H54 (cell line): ENCODE measurements at places on chromosomes 6 and 20.
A peak's percentile ranks its signal among the peaks of the same experiment; 100 is the strongest.

GRCh38 chr6:169288591-169288990 is 34.9 kb upstream of the THBS2 start:
- no peak for DNase-seq

GRCh38 chr6:49556429-49556837 is 6.0 kb downstream of the C6orf141 start:
- peak; percentile 35 for DNase-seq

DNA sequence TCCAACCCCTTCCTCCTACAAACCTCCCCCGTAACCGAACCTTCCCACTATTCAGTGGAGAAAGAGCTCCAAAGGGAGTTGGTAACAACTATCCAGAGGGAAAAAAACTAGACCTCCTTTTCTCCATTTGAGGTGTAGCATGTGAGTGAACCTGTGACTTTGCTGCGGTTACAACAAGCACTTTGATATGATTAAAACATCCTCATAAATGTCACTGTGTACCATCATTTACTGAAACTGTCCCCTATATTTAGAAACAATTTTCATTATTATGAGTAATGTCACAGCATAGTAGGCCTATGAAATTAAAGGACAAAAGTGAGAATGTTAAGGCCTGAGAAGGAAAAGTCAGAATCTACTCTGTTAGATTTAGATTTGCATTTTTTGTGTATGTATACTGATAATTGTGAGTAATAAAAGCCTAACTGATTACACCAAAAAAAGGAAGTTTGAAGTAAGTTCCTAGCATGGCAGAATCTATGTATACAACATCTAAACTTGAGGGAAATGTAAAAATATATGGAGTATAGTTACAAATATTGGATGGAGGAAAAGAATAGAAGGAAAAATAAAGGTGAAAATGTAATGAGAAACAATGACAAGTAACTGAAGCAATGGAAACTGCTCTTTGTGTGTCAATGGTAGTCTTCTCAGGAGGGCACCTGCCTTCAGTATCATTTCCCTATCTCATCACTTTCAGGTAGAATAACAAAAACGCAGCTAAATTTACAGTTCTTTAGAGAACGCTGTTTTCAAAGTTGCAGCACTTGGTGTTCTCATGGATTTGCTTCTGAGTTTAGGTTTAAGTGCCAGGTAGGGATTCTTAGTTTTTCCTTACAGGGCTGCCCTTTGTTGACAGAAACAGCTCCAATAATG is 145.9 kb downstream of the IMPG1 start:
- DNase-seq = no peak

GRCh38 chr6:34513646-34514045 is 42.5 kb downstream of the SPDEF start:
- no peak for DNase-seq

DNA sequence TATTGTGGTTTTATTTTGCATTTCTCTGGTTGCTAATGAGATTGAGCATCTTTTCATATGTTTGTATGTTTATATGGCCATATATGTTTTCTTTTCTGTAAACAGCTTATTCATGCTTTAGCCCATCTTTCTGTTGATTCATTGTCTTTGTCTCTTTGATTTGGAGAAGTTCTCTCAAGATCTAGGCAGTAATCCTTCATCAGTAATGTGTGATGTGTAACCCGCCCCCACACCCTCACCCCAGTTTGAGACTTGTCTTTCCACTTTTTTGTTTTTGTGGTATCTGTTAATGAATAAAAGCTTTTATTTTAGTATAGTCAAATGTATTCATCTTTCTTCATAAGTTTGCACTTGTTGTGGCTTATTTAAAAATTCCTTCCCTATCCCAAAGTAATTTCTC is 26.0 kb downstream of the ZC3H12D start:
- DNase-seq = no peak

DNA sequence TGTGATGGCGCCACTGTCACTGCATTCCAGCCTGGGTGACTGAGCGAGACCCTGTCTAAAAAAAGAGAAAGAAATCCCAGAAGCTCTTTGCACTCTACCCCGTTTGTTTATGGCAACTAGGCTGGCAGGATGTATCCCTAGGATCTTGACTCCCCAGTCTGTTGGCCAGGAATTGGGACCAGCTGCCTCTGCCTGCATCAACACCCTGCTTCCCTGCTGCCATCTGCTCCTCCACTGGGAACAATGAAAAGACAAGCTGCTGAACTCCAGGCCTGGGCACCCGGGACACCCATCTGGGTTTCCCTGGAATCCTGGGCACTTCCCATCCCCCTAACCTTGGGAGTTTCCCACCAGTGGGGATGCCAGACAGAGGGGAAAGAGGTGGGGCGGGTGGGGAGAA is 64.9 kb downstream of the CPNE5 start:
- DNase-seq = no peak

DNA sequence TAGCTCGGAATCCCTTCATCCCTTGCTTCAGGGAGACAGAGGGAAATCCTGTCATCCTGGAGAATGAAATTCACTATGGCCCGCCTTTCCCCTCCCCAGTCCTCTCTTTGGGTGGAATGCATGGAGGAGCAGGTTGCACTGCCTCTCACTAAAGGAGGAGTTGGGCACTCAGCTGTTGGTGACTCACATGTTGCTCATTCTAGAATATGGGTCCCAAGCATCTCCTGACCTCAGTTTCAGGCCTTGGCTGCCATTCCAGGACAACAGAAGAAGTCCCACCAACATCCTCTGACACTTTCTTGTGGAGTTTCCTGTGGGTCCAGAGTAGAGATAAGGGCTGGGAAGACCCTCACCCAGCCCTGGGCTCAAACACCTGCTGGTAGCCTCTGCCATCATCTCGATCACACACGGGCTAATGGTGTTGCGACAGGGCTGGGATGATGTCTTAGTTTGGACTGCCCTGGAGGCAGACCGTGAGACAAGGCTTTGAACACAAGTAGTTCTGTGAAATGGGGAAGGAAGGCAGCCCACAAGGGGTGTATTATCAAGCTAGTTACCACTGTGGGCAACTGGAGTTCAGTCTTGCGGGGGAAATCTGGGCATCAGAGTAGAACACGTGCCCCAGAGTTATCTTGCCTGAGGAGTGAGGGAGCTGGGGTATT is 52.4 kb upstream of the RNF24 start:
- peak; percentile 54 for DNase-seq

DNA sequence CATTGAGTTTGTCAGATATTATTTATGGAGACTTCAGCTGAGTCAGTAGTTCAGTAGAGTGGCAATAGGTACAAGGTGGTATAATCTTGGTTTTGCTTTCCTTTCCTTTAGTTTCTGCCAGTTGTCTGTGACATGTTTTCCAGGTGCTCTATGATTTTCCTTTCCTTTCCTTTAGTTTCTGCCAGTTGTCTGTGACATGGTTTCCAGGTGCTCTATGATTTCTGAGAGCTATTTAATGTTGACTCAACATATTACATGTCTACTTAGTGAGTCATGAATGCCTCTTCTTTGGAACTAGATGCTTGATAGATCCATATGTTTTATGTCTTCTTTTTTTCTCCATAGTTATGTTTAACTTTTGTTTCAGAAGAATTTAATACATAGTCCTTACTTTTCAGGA is 186.4 kb upstream of the DEFB112 start:
- no peak for DNase-seq

DNA sequence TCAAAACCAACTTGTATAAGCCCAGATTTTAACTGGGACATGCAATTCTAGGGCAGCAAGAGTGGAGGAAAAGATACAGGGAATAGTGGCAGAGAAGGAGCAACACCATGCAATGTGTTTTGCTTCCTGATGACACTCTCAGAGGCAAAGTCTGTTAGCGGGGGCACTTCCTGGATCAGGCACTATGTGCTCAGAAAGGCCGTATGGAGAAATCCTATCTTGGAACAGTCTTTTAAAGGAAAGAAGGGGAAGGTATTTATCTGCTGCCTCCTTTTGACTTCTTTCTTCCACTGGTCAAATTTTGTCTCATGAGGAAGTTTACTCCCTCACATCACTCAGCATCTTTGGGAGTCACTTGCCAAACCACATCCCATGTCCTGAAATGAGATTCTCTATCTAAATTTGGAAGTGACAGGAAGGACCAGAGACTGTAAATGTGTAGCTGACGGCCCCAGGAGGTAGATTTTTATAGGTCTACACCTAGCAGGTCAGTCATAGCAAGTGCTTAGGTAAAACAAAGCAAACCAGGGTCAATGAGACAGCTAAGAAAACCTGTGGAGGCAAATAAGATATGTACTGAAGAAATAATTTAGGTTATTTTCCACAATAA is 91.7 kb upstream of the ELOVL5 start:
- no peak for DNase-seq

DNA sequence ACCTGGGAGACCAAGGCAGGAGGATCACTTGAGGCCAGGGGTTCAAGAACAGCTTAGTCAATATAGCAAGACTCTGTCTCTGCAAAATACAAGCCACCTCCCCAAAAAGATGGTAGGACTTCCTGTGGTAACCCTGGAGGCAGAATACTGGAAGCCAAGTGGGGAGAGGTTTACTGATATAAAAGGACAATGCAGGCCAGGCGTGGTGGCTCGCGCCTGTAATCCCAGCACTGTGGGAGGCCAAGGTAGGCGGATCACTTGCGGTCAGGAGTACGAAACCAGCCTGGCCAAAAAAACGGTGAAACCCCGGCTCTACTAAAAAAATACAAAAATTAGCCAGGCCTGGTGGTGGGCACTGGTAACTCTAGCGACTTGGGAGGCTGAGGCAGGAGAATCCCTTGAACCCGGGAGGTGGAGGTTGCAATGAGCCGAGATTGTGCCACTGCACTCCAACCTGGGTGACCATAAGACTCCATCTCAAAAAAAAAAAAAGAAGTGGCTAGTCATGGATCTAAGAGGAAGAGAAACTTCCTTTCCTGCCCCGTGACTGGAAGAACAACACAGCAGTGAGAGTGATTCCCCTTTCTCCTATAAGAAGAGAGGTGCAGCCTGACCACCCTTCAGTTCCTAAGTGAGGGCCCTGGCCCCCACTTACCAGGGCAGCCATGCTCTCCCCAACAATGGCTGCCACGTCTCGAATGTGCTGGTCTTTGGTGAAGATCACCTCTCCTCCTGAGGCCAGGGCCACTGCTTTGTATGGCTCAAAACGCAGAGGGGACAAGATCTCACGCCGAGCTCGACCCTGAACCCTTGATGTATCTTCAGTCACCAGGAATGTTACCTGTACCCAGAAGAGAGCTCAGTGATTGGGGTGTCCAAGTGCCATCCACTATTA is 6.2 kb downstream of the SAPCD1 start:
- no peak for DNase-seq

- DNase-seq = peak; percentile 22
Observed at GRCh38 chr20:528923-529604, 14.5 kb downstream of the CSNK2A1 start.

GRCh38 chr20:44073675-44074071 is 113.3 kb downstream of the JPH2 start:
- DNase-seq = no peak

- no peak for DNase-seq
Observed at GRCh38 chr6:142893088-142893487, 51.9 kb downstream of the HIVEP2 start.

- DNase-seq = no peak
Observed at GRCh38 chr20:48215536-48215935, 430.3 kb upstream of the SULF2 start.

DNA sequence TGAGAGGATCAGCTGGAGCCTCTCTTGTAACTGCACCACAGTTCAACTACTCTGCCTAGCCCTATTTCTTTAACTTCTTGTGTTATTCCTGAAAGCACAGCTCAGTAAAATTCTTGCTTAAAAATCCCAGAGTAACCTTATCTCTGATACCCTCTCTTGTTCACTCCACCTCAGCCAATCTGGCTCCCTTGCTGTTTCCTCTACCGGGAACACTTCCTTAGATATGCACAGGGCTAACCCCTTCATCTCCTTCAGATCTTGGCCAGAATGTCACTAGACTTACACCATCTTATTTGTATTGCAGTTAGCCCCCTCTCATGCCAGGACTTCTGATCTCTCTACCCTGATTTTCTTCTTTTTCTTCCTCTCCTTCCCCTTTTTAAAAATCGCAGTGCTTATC is 2.6 kb upstream of the ZKSCAN3 start:
- no peak for DNase-seq

DNA sequence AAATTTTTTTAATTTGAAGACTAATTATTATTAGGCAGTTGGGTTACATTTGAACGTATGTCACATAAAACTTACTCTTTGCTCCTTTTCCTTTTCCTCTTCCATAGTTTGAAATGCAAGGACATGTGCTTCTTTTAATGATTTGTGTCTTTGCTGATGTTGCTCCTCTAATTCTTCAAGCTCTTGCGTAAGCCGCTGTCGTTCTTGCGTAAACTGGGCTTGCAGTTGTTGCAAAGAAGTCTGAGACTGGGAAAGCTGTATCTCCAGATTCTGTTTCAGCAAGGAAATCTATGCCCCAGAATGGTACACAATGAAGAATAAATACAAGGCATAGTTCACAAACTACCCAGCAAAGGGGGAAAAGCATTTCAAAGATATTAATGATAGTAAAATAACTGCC is 45.1 kb upstream of the MCM9 start:
- DNase-seq = no peak

GRCh38 chr6:133983099-133983939 is 30.3 kb downstream of the TBPL1 start:
- DNase-seq = no peak

DNA sequence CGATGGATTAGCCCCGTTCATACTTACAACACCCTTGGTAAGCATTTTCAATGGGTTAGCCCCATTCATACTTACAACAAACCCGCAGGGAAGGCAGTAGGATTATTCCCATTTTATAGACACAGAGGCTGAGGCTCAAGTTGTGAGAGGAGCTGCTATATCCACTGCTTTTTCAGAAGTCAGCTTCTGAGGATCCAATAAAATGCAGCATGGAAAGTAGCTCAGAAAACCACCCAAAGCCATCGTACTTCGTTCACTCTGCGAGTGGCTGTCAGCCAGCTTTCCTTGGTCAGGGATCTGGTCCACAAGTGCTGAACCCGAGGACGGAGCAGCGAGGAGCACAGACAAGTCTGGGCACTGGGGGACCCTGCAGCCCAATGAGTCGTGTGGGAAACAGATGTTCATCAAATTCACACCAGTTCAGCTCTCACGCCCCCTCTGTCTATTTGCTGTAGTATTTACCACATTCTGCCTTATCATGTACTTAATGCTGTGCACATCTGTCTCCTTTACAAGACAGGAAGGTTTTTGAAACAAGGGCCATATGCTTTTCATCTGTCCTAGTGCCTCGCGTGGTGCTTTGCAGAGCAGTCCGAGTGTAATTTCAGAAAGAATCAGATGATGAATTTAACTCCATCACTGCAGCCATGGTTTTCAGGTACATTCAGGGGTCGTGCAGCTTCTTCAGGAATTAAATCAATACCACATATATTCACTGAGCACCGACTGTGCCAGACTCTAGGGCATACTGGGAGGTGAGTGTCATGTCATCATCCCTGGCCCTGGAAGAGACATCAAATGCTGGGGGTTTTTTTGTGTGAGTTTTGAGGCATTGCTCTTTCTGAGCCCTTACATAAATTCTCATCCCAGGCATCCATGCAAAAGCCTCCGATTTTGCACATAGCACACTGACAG is 256.9 kb downstream of the CDH26 start:
- DNase-seq = no peak

GRCh38 chr20:20793591-20793990 is 81.1 kb upstream of the RALGAPA2 start:
- no peak for DNase-seq
